ENCODE measurements at places on chromosomes 11 and 22. TPM values are rescaled to one million over a fixed set of nuclear protein-coding genes. Genes with fewer than 3 reads are reported as not detected.
A peak's percentile ranks its signal among the peaks of the same experiment; 100 is the strongest.

DNA sequence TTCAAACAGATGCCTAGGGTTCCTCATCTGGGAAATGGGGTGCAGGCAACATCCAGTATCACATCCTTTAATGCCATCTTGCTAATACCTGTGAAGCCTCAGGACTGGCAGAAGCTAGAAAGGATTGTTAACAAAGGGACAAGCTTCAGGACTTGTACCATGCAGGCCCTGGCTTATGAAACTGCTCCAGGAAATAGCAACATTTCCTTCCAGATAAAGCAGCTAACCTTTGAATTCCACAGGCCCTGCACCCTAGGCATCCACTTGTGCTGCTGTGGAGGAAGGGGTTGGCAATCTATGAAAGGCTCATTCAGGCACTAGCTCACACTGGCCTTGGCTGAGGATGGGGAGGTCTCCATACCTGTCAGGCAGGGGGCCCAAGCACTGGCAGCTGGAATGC lies 87.2 kb downstream of the BTBD10 start:
- no peak for DNase-seq

DNA sequence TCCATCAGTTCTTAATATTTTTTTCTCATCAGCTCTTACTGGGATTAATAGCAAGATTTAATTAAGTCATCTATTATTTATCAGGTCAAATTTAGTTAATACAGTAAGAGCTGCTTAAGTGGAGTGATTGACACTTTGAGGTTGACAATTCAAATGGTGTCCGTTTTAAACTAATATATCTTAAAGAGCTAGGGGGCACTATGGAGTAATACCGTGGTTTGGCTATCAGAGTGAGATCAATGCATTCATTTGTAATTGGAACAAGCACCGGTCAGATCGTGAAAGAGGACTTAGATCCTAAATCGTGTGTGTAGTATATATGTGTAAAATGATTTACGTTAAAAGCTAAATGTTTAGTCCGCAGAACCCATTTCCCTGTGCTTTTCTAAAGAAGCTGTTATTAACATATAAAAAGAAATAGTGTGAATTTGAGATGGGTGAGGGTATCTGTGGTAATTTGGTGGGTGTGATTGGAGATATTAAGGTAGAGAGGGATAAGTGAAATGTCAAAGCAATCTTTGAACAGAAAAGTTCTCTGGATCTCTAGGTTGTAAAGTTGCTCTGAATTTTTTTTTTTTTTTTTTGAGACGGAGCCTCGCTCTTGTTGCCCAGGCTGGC lies 2.3 kb downstream of the SIK2 start:
- DNase-seq: peak; percentile 64

- no peak for DNase-seq
Measured at GRCh38 chr11:111942829-111943228, 5.7 kb downstream of the DIXDC1 start.

- no peak for DNase-seq
Measured at GRCh38 chr11:115996125-115996807, 492.1 kb upstream of the CADM1 start.

DNA sequence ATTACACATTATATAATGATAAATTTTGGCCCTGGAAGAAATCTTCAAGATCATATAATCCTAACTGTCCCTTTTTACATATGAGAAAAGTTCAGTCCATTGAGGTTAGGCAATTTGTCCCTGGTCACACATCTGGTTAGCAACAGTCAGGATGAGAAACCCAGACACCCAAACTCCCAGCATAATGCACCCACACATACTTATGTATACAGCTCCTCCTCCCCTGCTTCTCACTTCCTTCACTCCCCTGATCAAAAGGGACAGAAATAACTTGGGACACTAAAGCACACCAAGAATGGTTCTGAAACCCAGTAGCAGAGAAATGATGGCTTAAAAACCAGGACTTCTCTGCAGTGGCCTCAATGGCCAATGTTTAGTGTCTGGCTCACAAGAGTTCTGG lies 11.1 kb downstream of the NUMA1 start:
- no peak for DNase-seq

- DNase-seq: no peak
Measured at GRCh38 chr11:19673924-19674729, 38.5 kb upstream of the NAV2 start.

GRCh38 chr11:109862835-109863234 lies 230.4 kb upstream of the ZC3H12C start:
- DNase-seq: no peak

GRCh38 chr11:32385998-32386397 lies 49.3 kb downstream of the WT1 start:
- DNase-seq: peak; percentile 2

DNA sequence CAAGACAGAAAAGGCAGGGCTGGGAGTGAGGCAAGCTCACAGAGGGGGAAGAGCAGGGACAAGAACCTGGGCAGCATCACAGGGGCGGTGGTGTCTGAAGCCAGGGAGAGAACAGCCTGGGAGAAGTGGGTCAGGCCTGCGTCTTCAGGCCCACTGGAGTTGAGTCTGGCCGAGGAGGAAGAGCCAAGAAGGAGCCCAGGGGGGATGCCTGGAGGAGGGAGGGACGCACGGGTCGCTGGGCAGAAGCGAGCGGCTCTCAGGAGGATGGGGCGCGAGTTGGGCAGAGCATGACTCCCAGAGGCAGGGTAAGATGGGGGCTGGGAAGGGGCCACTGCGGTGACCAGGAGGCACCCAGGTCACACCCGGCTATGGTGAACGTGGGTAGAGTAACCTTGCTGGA lies 18.5 kb downstream of the LRFN4 start:
- DNase-seq: no peak

DNA sequence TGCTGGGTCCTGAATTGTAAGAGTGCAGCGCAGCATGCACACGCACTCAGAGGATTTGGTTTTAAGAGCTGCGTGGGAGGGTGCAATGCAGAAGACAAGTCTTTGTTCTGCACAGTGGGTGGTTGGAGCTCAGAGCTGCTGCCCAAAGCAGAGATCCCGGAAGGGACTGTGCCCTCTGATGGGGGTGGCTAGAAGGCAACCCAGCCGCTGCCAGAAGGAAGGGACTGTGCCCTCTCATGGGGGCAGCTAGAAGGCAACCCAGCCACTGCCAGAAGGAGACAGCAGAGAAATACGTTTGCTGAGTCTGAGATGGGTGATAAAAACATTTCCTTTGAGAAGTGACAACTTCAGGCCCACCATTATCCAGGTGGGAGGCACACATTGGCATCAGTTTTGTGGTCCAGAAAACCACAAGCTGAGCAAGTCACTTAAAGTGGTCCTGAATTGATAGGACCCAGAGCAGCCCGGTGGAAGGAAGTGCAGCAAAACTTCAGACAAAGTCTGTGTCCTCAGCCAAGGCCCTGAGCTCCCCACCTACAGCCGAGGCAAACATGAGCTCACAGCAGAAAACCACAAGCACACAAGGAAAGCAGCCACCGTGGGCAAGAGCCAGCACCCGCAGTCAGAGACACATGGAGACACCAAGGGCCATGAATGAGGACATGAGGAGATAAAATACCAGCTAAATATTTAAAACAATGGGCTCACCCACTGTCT lies 4.3 kb downstream of the KRTAP5-6 start:
- DNase-seq: no peak

The GALNT18 gene
- total RNA-seq: not detected

The EXPH5 gene
- total RNA-seq: 2.0 TPM

The C11orf98 gene
- 14.3 TPM for total RNA-seq

Data from CD4-positive, alpha-beta T cell (primary cell).